Uterus (tissue), 4 donors: ENCODE measurements at places on chromosomes 16 and 17. TPM values are rescaled to one million over a fixed set of nuclear protein-coding genes. Genes with fewer than 3 reads are reported as not detected.

- no peak for DNase-seq
- H3K27me3 ChIP-seq: no peaks in the 10 kb centered on the region
- no peaks in the 10 kb centered on the region for H3K36me3 ChIP-seq
Measured at GRCh38 chr16:89581045-89581695, 5.6 kb downstream of the CPNE7 start.

- no peaks in the 10 kb centered on the region for H3K27me3 ChIP-seq
- peak; percentile 16 for DNase-seq
- no peak overlapping the region for H3K4me3 ChIP-seq
- H3K36me3 ChIP-seq: no peaks in the 10 kb centered on the region
- H3K27ac ChIP-seq: peak overlapping the region; percentile 81
- H3K4me1 ChIP-seq: no peaks in the 10 kb centered on the region
Measured at GRCh38 chr17:17055286-17056155, 13.3 kb downstream of the MPRIP start.

DNA sequence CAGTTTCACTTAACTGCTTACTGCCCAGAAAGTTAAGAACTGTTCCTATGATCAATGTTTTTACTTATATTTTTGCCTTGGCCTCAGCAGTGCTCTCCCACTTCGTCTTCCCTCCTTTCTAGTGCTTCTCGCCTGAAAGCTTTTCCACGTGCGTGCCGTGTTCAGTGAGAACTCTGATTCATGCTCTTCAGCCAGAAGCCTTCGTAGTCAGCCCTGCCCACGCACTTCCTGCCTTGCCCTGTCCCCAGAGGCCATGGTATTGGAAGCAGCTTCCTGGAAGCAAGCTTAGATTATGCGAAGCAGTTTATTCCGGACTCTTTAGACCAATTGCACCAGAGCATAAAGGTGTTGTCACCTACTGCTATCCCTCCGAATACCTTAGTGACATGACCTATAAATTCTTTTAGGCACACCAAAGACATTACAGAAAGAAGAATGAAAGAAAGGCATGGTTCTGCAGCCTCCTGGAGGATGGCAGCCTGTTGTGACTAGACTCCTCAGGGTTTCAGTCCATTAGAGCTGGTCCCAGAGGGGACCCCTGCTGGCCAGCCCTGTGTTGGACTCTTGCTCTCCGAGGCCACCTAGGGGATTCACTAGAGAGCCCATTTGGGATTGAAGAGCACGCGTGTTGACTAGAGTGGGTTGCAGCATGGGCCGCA lies 105.2 kb downstream of the RPTOR start:
- H3K27ac ChIP-seq: no peak overlapping the region
- no peaks in the 10 kb centered on the region for H3K36me3 ChIP-seq
- no peaks in the 10 kb centered on the region for H3K27me3 ChIP-seq
- H3K4me1 ChIP-seq: no peaks in the 10 kb centered on the region

DNA sequence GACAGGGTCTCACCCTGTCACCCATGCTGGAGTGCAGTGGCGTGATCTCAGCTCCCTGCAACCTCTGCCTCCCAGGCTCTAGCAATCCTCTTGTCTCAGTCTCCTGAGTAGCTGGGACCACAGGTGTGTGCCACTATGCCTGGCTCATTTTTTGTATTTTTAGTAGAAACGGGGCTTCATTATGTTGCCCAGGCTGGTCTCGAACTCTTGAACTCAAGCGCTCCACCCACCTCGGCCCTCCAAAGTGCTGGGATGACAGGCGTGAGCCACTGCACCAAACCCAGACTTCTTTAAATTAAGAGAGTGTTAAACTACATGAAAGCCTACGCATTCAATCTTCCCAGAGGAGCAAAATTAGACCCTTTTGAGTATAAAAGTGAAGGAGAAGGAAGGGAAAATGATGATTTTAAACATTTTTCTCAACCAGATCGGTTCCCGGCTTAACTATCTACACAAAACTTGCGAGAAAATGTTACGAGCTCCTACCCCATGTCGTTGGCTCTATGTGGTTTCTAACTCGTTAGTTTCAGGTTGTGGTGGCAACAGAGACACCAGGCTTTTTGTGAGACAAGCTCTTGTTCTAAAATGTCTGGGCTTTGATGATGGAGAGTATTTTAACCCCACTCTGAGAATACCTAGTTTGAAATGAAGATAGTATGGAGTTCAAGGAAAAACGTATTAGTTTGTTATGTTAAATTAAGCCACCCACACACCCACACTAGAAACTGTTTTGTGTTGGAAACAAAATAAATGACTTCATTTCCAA lies 26.3 kb downstream of the STAT5B start:
- H3K4me3 ChIP-seq: no peak overlapping the region
- H3K27ac ChIP-seq: peak overlapping the region; percentile 85
- no peak for DNase-seq
- H3K4me1 ChIP-seq: no peaks in the 10 kb centered on the region
- no peaks in the 10 kb centered on the region for H3K27me3 ChIP-seq
- no peaks in the 10 kb centered on the region for H3K36me3 ChIP-seq

- peak overlapping the region; percentile 84 for H3K27ac ChIP-seq
- peak; percentile 33 for DNase-seq
- H3K4me3 ChIP-seq: peak overlapping the region; percentile 97
- H3K36me3 ChIP-seq: no peaks in the 10 kb centered on the region
Measured at GRCh38 chr17:73232587-73233373, 28.9 kb downstream of the CPSF4L start.

GRCh38 chr17:17745476-17746455 lies 64.5 kb downstream of the RAI1 start:
- no peak overlapping the region for H3K4me3 ChIP-seq
- H3K27me3 ChIP-seq: no peaks in the 10 kb centered on the region
- H3K27ac ChIP-seq: no peak overlapping the region
- H3K36me3 ChIP-seq: no peaks in the 10 kb centered on the region
- peaks cover 7% of the 10 kb centered on the region for H3K4me1 ChIP-seq

GRCh38 chr16:68659412-68660358 lies 14.6 kb downstream of the CDH3 start:
- H3K4me3 ChIP-seq: no peak overlapping the region
- H3K36me3 ChIP-seq: no peaks in the 10 kb centered on the region
- DNase-seq: no peak
- H3K4me1 ChIP-seq: no peaks in the 10 kb centered on the region
- no peaks in the 10 kb centered on the region for H3K27me3 ChIP-seq

GRCh38 chr17:17503566-17504130 lies 7.5 kb upstream of the RASD1 start:
- H3K36me3 ChIP-seq: no peaks in the 10 kb centered on the region
- no peak overlapping the region for H3K27ac ChIP-seq
- H3K4me1 ChIP-seq: no peaks in the 10 kb centered on the region
- H3K27me3 ChIP-seq: no peaks in the 10 kb centered on the region
- DNase-seq: no peak

GRCh38 chr16:3071655-3072054 lies 6.2 kb downstream of the IL32 start:
- no peaks in the 10 kb centered on the region for H3K36me3 ChIP-seq
- no peak for DNase-seq
- H3K4me1 ChIP-seq: no peaks in the 10 kb centered on the region

DNA sequence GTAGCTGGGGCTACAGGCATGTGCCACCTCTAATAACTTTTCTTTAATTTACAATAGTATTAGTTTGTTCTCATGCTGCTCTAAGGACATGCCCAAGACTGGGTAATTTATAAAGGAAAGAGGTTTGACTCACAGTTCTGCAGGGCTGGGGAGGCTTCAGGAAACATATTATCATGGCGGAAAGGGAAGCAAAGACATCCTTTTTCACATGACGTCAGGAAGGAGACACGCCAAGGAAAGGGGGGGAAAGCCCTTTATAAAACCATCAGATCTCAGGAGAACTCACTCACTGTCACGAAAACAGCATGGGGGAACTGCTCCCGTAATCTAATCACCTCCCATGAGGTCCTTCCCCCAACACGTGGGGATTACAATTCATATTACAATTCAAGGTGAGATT lies 18.3 kb downstream of the IL4R start:
- H3K27ac ChIP-seq: peak overlapping the region; percentile 98
- no peaks in the 10 kb centered on the region for H3K27me3 ChIP-seq
- no peak overlapping the region for H3K4me3 ChIP-seq
- H3K36me3 ChIP-seq: no peaks in the 10 kb centered on the region

DNA sequence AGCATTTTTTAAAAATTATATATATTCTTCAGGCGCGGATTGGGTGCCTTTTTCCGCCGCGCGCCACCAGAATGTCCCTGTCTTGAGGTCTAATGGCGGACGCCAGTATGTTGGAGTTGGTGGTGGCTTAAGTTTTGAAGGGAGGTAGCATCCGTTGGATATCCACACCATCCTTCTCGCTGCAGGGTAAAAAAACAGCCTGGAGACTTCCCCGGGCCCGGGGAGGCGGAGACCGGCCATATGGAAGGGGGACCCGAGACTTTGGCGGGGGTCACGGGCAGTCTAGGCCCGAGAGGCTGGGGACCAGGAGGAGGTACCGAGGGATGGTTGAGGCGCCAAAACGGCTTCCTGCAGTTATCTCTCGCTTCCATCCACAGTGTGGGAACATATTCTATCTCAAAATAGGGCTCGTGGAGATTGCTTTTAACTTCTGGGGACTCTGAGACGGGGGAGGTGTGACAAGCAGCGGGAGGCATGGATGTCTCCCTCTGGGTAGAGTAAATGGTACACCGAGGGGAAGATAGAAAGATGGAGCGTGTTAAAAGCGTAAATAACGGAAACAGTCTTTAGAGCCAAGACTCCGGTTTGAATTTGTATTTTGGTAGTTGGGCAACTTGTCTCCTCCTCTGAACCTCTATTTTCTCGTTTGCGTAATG lies at the start of gene SF3B3:
Gene SF3B3 (plus strand): TSS at position 74 of the 656 bp plus-strand sequence. CDS start 2,841 bp downstream, outside the sequence.
- H3K27ac ChIP-seq: peak within 1 kb of the TSS; percentile 90
- H3K36me3 ChIP-seq: no peaks in the 10 kb centered on the region
- peak within 1 kb of the TSS; percentile 95 for H3K4me3 ChIP-seq
- peaks cover 37% of the 10 kb centered on the region for H3K4me1 ChIP-seq

GRCh38 chr17:65756760-65757159 lies 195.3 kb upstream of the AXIN2 start:
- H3K27ac ChIP-seq: no peak overlapping the region
- no peaks in the 10 kb centered on the region for H3K36me3 ChIP-seq
- no peak overlapping the region for H3K4me3 ChIP-seq
- no peaks in the 10 kb centered on the region for H3K27me3 ChIP-seq
- no peak for DNase-seq

DNA sequence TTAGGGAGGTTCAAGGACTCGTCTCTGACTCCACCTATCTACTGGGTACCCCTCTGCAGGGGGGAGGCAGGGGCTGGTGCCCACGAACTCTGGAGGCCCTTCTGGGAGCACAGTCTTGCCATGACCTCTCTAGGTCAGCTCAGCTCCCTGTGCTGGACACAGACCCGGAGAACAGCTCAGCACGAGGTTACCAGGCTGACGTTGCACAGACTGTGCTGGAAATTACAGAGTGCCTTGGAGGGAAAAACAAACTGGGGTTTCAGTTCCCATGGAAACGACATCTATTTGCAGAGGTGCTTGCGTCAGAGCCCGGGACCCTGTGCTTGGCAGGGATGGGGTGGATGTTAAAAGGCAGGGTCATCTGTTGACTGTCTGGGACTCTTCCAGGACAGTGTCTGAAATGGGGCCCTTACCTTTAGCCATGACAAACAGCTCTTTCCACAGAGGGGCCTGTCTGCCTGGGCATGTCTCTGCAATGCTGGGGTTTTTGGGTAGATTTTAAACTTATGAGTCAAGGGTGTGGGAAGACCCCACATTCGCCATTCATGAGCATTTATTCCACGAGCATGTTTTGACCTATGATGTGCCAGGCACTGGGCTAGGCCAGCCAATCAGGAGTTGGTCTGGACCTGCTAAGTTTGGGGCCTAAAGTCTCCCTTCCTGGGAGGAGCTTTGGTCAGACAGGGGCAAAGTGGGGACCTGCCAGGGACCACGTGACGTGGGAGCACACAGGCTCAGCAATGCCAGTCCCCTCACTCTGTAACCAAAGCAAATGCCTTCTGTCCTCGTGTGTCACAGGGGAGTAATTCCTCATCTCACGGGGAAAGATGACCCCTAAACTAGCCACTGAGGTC lies 22.5 kb downstream of the CCR7 start:
- DNase-seq: peak; percentile 93
- no peaks in the 10 kb centered on the region for H3K27me3 ChIP-seq
- H3K27ac ChIP-seq: peak overlapping the region; percentile 93
- peaks cover 22% of the 10 kb centered on the region for H3K4me1 ChIP-seq

DNA sequence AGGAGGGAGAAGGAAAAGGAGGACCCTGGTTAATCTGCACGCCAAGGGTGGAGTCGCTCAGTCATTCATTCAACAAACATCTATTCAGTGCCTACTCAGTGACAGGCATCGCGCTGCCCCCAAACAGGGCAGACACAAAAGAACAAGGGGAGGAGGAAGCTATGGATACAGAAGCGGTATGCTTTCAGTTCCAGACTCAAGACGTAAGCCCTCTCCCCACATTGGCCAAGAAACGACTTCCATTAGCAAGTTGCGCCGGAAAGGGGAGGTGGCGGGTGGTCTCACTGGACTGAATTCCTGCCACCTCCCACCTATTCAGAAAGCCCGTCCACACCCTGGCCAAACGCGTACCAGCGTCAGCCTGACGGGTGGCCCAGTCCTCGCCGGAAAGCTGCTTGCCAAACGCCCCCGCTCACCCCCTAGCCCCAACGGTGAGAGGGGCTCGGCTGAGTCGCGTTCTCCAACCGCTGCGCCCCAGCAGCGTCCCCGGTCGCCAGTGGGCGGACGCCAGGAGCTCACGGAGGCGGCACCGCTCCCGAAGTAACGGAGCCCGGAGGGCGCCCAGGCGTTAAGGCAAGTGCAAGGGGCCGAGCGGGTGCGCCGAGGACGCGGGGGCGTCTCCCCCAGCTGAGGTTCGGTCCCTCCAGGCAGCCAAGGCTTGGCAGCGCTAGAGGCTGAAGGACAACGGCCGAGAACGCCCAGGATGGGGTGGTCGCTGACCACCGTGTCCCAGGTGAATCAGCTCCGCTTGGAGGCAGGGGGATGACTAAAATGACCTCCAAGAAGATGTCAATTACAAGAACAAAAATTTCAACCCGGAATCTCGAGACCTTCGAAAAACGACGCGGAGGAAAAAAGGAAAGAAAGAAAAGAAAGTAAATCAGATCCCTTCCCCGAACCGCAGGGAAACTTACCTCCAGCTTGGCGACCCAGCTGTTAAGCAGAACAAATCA lies 470.7 kb downstream of the SOX9 start:
- H3K27ac ChIP-seq: no peak overlapping the region
- H3K4me3 ChIP-seq: peak overlapping the region; percentile 24

- no peak overlapping the region for H3K27ac ChIP-seq
- no peaks in the 10 kb centered on the region for H3K36me3 ChIP-seq
- no peak overlapping the region for H3K4me3 ChIP-seq
- no peaks in the 10 kb centered on the region for H3K27me3 ChIP-seq
- peaks cover 4% of the 10 kb centered on the region for H3K4me1 ChIP-seq
Measured at GRCh38 chr17:57608369-57609124, 136.6 kb downstream of the CCDC182 start.

GRCh38 chr16:29148131-29148691 lies 163.4 kb downstream of the LAT start:
- no peaks in the 10 kb centered on the region for H3K4me1 ChIP-seq
- no peaks in the 10 kb centered on the region for H3K27me3 ChIP-seq
- DNase-seq: no peak

Gene CLDN7
- total RNA-seq: 0.85 TPM

Gene TNP2
- total RNA-seq: not detected

Gene TMIGD1
- total RNA-seq: not detected

Gene TPSB2
- 36.2 TPM for total RNA-seq

Gene CCL14
- 165 TPM for total RNA-seq

Gene CIBAR2
- not detected for total RNA-seq

Gene KRTAP9-8
- total RNA-seq: not detected

Gene ABCC3
- 1.5 TPM for total RNA-seq

Gene CACNG3
- total RNA-seq: not detected
